Colonic mucosa (tissue), 4 donors: ENCODE measurements at places on chromosomes 12 and 14. TPM values are rescaled to one million over a fixed set of nuclear protein-coding genes. Genes with fewer than 3 reads are reported as not detected.
A peak's percentile ranks its signal among the peaks of the same experiment; 100 is the strongest.

CD163 gene
- 25.3 TPM for total RNA-seq

GRCh38 chr14:36604757-36605505 lies 22.5 kb upstream of the NKX2-8 start:
- DNase-seq = peak; percentile 60

DNA sequence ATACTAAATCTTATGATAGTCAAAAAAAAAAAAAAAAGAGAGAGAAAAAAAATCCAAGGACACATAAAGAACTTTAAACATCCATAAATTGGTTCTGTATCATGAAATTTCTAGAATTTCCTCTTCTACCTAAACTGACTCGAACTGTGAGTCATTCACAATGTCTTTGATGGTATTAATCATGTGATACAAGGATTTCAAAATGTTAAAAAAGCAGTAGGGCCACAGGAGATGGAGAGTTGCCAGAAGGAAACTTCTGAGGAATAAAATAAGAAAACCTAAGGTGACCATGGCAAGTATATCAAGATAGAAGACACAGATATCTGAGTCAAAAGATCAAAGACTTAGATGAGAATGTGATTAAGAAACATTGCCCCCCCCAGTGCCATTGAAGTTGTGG lies 1320.9 kb upstream of the FLRT2 start:
- no peak for DNase-seq

- DNase-seq = no peak
Measured at GRCh38 chr14:93266127-93266526, 59.1 kb downstream of the UBR7 start.

DNA sequence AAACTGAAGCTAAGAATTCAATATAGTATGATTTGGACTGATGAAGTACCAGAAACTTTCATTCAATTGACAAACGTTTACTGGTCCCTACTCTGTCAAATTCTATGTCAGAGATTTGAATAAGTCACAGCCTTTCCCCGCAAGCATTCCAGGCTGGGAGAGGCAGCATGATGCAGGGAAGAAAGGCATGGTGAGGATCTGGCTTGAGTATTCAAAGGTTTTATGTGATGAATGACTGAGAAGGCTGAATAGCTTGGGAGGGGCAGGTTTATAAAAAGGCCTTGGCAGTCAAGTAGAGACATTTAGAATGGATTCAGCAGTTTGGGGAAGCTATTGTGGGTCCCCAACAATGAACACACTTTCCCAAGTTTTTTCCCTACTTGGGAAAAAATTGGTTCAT lies 431.8 kb downstream of the DPF3 start:
- DNase-seq = no peak
